ENCODE measurements at places on chromosomes 6 and 20. TPM values are rescaled to one million over a fixed set of nuclear protein-coding genes. Genes with fewer than 3 reads are reported as not detected.

EHMT2 gene
- 117 TPM for total RNA-seq

GRCh38 chr6:66232890-66233289, 525.9 kb upstream of the EYS start:
- no peak for DNase-seq

NKX2-2 gene
- total RNA-seq = 78.8 TPM

CALHM6 gene
- total RNA-seq = not detected

- DNase-seq = no peak
Measured at GRCh38 chr20:58597249-58597891, 53.7 kb upstream of the STX16 start.

Data from A673 (cell line).